Adrenal gland (tissue), 19 donors: ENCODE measurements at places on chromosomes 1 and 21. TPM values are rescaled to one million over a fixed set of nuclear protein-coding genes. Genes with fewer than 3 reads are reported as not detected.

Gene CELA2A
- polyA plus RNA-seq: 3.9 TPM

Gene FMO1
- polyA plus RNA-seq: 2.5 TPM

Gene ARMH1
- 1.8 TPM for polyA plus RNA-seq

Gene CDC20
- polyA plus RNA-seq: 2.6 TPM

Gene CCDC30
- 3.4 TPM for polyA plus RNA-seq

Gene RNU1-4
- not detected for polyA plus RNA-seq

Gene OR2L2
- polyA plus RNA-seq: not detected
